ENCODE measurements at places on chromosomes 7 and 10.
A peak's percentile ranks its signal among the peaks of the same experiment; 100 is the strongest.

GRCh38 chr7:88176190-88176589, 43.6 kb downstream of the SRI start:
- DNase-seq: no peak

DNA sequence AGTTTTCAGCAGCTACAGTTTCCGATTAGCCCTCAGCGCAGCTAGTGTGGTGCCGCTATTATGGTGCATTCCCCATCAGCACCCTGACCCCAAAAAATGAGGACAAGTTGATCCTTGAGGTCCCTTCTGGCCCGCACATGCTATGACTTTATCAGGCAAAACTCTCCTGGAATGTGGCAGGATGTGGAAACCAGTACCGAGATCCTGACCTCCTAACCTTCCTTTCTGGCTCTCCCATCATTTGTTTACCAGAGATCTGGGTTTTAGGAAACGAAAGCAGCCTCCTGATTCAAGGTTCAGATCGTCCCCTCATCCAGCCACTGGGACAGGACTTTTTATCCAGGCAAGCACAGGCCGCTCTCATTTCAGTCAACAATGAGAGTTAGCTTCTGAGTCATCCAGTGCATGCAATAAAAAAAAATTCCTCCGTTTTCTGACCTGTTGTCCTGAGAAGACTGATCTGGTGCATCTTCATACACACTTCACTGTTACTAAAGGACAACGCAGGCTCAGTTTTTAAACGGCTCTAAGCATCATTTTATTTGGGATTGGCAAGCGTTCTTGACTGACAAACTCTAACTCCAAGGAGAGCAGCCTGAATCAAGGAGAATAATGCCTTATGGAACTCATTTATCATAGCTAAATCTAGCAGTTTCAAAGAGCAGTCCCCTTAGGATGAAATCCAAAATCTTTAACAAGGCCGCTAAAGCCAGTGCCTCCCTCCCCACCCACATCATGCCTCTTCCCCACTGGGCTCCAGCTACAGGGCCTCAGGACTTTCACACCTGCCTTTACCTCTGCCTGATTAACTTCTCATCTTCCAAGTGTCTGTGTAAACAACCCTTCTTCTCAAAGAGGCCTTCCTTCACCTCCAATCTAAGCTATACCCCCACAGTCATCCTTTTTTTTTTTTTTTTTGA, 17.1 kb downstream of the PDLIM1 start:
- DNase-seq: peak; percentile 91

GRCh38 chr7:1227071-1227804, 5.4 kb upstream of the UNCX start:
- DNase-seq: no peak

GRCh38 chr10:122194251-122194650, 76.8 kb upstream of the BTBD16 start:
- no peak for DNase-seq

DNA sequence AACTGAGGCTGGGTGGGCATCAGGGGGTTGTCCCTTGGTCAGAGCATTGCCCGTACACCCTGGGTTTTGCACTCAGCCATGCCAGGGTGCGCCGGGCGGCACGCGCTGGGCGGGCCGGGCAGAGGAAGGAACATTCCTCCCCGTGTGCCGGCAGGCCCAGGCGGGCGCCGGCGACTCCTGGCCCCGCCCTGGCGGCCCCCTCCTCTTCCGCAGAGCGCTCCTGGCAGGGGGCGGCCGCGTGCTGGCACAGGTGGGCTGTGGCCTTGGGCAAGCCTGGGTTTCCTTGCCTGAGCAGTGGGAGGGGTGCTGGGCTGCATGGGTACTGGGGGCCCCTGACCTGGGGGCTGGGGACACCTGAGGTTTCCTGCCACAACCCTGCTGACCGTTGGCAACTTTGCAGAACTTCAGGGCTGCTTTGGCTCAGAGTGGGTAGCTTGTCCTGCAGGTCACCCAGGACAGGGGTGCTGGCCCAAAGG, 3.9 kb downstream of the LFNG start:
- no peak for DNase-seq

DNA sequence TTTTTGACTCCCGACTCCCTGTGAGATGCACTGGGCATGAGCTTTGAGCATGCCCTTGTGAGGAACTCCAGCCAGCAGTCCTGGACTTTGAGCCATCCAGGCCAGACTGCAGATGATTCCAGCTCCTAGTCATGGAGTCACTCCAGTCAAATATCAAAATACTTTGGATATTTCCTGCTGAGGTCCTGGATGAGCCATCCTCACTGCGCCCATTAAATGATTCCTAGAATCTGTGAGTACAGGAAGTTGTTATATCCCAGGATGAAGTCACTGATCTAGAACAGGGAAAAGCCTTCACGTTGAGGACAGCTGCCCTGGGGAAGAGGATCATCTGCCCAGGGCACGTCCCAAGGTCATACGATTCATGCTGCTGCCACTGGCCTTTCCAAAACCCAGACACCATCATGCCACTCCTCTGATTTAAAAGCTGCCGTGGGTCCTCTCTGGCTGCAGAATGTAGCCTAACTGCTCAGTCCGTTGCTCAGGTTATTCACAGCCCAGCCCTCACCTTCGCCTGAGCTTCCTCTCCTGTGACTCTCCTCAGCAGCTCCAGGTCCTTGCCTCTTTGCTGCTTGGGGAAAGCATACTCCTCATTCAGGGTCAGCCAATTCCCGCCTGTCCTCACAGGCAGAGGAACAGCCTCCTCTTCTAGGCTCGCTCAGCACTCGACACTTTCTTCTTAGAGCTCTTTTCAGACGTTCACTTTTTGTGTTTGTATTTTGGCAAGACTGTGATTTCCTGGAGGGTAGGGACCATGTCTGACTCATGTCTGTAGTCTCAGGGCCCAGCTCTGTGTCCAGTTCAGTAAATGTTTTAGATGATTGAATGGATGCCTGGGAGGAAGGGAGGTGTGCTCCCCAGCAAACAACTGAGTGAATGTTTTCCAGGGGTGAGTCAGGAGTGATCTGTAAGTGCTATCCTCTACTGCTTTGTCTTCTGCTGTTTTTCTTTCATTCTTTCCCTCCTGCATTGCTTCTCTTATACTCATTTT, 157.8 kb downstream of the SNX10 start:
- peak; percentile 60 for DNase-seq

- DNase-seq: no peak
Measured at GRCh38 chr10:81696609-81697388, 178.2 kb upstream of the NRG3 start.

DNA sequence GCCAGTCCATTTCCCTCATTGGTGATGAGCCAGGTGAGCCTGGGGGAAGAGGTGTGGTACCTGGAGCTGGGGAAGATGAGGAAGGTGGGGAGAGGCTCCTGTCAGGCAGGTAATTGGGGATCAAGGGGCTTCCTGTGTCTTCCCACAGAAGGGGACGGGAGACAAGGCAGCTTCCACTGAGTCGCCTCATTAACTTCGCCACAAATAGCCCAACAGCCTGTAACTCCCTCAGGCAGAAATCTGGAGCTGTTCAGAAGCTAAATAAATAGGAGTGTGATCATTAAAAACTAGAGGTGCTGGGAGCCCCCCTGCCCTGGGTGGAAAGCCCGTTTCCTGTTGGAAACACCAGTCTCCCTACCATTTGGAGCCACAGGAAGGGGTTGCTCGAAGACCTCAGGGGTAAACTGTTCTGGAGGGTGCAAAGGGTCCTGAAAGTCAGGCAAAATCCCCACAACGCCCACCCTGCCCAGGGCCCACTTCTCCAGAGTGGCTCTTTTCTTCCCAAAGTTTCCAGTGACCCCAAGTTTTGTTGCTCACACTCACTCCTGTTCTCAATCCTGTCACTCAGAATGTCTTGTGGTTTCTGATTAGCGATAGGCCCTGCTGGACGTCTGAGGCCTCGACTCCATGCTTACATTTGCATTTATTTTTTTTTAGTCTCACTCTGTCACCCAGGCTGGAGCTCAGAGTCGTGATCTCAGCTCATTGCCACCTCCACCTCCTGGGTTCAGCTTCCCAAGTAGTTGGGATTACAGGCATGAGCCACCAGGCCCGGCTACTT, 25.7 kb downstream of the UNC5B start:
- DNase-seq: no peak

DNA sequence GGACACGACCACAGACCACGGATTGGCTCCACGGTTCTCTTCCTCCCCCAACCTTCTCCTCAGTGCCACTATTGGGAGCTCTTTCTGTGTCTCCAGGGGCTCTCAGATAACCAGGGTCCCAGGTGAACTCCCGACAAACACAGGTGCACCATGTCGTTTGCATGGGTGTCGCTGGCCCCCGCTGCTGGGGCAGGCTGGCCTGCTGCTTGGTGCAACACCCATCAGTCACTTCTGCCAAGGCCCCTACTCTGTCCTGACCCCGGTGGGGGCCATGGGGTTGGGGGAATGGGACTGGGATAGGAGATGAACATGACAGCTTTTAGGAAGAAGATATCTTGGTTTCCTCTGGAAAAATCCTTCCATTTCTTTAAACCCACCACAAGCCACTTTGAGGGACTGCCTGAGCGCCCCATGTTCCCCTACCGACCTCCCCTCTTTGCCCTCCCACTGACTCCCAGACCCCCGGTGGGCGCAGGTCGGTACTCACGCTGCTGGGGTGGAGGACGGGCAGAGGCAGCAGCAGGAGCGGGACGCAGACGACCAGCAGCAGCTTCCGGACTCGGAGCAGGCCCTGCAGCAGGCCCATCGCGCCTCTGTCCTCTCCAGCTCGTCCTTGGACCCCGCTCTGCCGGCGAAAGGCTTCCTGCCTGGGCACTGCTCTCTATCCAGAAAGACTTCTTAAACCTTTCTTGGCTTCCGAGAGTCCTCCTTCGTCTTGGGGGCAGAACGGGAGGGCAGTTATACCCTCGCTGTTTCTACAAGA, 894 bp downstream of the SLC13A4 start:
- no peak for DNase-seq

DNA sequence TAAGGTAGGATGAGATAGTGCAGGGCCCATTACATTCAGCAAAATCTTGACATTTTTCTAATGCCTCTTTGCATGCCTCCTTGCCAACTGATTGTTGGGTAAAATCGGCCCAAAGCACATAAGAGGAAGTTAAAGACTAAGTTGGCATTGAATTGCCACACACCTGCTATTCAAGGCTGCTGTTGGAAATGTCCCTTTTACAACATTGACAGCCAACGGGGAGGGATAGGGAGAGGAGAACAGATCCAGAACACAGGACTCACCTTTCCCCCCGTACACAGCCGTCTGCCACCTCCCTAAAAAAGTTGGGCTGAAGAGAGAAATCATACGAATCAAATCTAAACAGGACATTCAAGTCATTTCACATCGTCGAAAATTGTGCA, 695 bp downstream of the FAM237B start:
- no peak for DNase-seq

GRCh38 chr10:71776481-71776925, 3.2 kb upstream of the VSIR start:
- DNase-seq: no peak

- DNase-seq: no peak
Measured at GRCh38 chr10:120473593-120473992, 16.6 kb downstream of the PLPP4 start.

GRCh38 chr10:93766918-93767317, 9.2 kb downstream of the LGI1 start:
- DNase-seq: no peak

DNA sequence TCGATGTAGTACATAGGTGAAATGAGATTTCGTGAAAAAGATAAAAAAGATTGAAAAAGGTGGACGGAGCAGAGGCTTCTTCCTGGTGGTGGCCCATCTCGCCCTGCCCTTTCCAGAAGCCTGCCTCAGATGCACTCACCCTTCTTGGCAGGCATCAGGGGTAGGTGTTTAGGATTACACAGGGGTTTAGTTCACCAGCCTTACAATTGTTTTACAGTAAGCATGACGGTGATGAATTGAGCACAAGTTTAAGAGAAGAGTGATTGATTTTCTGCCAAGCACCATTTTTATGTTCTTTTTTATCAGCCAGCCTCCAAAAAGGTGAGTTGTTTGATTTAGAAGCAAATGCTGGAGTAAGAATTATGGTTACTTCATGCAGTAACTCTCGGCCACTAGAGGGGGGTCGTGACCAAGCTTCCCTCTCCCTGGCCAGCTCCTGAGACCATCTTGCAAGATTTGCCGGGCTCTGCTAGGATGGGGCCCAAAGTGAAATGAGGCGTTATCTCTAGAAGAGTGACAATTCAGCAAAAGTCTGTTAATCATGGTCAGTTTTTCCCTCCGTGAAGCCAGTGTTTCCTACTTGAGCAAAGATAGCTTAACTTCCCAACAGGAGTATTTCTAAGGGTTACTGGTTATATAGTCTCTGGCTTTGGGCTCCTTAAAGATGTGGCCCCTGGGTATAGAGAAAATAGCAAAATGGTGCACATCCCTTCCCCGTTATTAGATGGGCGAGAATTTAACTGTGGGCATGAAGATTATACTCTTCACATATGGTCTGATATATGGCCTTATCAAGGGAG, 228.8 kb downstream of the BMPER start:
- DNase-seq: peak; percentile 61

DNA sequence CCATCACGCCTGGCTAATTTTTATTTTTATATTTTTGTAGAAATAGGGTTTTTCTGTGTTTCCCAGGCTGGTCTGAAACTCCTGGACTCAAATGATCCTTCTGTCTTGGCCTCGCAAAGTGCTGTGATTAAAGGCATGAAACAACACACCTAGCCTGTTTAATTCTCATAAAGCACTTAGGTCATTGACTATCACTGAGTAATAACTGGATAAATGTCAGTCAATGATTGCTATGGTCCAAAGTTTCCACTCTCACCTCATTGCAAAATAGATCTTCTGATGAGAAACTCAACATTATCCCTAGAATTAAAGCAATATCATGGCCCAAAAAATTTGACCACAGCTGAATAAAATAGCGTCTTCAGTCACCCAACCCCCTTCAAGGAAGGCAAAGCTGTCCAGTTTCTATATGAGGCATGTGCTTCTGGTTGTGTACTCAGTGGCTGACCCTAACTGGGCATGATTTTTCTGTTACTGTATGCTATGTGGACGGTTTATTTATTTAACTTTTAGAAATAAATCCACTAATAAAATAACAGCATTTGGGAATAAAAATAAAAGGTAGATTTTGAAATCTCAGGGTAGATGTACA, 86.5 kb upstream of the LRRN3 start:
- DNase-seq: no peak

DNA sequence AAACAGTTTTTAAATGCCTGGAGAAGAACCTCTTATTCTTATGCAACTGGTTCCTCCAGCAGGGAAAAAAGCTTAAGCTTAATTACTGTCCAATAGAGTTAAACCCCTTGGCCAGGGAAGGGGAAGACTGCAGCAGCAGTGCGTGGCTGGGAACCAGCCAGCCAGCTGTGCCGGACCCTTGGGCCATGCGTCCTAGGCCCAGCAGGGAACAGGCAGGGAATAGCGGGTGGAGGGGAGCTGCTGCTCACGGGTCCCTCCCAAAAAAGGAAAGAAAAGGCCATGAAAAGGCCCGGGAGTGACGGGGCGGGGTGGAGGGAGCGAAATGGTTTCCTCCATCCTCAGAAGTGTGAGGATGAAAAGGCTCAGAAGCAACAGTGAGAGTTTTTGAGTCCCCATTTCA, 35.2 kb upstream of the HECW1 start:
- DNase-seq: no peak

GRCh38 chr10:63466144-63466935, 563 bp upstream of the JMJD1C start:
- peak; percentile 31 for DNase-seq

GRCh38 chr7:156238366-156239133, 402.0 kb upstream of the RNF32 start:
- no peak for DNase-seq
